GM20000 (cell line): ENCODE measurements at places on chromosomes 4 and X.

DNA sequence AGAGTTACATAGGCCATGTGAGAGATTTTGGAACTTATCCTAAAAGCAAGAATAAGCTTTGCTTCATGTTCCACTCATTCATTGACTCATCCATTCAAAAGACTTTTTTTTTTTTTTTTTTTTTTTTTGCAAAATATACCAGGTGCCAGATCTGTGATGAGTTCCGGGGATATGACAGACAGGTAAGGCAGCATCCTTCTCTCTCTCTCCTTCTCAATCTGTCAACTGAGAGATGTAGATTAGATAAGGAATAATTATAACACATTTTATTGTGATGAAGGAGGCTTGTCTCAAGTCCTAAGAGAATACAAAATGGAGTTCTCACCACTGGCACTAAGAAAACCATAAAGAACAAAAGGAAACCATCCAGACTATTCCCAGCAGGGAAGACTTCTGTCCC, 190.2 kb upstream of the CPEB2 start:
- no peak for DNase-seq

DNA sequence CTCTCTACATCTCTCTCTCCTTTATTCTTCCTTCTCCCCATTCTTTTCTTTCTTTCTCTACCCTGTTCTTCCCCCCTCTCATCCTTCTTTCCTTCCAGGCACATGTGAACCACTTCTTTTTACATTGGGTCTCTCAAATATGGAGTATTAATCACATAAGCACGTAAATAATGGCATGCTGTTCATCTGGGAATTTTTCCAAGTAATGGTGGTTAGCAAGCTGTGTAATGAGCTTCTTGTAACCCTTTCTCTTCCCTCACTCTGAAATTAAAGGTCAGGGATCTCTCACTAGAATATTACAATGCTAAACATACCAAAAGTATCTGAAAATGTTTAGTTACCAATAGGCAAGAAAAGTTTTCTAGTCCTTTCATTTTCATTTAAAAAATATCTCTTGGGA, 239.9 kb upstream of the TEX13A start:
- DNase-seq, result no peak

DNA sequence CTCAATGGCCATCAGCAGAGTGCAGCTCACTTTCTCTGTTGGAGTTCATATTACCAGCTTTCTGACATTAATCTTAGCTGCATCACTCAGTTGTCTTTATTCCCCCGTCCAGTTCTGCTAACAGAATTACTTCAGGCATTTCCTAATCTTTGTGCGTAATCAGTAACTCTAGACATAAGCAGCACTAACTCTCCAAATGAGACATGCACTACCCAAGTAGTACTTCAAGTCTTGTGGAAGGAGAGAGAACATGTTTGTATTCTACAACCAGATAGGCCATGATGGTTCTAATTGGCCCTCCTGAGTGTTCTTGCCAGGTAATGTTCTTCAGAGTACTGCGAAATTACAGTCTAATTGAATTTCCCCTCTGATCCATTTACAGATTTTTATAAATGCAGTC, 448.5 kb upstream of the RPS6KA3 start:
- no peak for DNase-seq

DNA sequence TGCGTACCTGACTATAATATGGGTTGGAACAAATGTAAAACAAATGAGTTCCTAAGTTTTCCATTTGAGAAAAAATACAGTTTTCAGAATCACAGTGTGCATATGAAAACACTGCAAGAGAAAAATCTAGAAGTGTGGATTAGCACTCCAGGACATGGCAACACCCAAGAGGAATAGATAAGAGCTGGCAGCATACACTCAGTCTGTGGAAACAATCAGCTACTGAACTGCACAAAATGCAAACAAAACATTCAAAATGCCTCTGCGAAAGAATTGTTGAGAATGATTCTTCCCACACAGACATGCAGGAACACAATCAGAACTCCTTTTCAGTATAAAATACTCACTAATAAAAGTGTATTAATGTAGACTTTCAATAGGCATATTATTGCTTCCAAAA, 39.9 kb downstream of the ATP8A1 start:
- DNase-seq, result no peak

DNA sequence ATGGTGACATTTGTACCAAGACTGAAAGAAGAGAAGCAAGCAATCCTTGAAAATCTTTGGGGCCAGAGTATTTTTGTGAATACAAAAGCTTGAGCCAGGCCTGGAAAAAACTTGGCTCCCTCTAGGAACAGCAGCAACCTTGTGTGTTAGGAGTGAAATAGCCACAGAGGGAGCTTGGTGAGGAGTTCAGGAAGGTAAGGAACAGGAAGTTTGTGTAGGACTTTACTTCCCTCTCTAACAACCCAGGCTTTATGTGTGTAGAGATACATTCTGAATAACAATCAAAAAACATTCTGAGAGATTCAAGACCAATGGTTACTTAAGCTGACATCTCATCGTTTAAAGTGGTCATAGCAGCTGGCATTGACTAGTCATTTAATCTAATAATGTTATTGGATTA, 668.5 kb downstream of the PCDH18 start:
- DNase-seq, result no peak

DNA sequence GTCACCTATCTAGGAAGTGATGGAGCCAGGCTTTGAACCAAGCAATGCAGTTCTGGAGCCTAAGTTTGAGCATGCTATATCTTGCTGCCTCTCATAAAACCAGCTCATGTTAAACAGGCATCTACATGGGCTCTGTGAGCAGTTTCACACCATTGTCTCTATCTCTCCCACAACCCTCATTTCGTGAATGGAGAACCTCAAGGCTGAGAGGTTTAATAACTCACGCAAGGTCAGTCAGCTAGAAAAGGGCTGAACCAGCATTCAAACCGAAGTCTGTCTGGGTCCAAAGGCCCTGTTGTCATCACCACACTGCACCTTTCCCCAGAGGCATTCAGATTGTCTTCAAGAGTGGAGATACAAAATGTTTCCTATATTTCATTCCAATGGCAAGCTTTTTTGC, 369.2 kb downstream of the MID1IP1 start:
- DNase-seq, result no peak

DNA sequence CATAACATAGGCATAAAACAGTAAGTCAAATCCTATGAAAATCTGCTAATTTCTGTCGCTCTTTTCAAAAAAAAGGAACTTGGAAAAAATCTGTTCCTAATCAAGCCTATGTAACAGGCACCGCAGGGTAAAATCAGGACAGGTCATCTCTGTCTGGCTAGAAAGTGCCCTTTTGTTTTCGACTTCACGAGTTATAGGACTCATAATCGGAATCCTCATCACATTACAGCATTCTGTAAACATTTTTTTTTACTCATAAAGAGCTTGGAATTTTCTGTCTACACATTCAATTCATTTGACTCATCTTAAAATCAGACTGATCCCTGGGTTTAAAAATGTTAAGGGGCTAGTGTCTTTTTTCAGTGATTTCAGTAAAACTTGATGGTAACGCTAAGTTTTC, 181.7 kb upstream of the TBC1D9 start:
- DNase-seq, result no peak

DNA sequence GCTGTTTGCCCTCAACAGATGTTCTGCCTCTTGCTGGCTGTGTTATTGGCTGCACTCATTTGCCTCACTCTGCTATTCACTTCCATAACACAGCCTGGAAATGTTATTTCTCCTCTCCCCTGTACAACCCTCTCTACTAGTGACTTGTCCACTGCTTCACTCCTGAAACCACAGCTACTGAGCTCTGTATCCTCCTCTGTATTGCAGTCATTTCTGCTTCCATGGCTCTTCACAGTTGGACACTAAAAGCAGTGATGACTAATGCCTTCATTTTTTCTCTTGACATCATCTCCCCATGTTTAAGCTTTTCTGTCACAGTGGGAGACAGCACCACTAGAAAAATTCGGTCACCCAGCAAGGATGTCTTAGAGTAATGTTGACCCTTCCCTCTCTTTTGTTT, 123.0 kb upstream of the PPP1R2C start:
- DNase-seq, result no peak

DNA sequence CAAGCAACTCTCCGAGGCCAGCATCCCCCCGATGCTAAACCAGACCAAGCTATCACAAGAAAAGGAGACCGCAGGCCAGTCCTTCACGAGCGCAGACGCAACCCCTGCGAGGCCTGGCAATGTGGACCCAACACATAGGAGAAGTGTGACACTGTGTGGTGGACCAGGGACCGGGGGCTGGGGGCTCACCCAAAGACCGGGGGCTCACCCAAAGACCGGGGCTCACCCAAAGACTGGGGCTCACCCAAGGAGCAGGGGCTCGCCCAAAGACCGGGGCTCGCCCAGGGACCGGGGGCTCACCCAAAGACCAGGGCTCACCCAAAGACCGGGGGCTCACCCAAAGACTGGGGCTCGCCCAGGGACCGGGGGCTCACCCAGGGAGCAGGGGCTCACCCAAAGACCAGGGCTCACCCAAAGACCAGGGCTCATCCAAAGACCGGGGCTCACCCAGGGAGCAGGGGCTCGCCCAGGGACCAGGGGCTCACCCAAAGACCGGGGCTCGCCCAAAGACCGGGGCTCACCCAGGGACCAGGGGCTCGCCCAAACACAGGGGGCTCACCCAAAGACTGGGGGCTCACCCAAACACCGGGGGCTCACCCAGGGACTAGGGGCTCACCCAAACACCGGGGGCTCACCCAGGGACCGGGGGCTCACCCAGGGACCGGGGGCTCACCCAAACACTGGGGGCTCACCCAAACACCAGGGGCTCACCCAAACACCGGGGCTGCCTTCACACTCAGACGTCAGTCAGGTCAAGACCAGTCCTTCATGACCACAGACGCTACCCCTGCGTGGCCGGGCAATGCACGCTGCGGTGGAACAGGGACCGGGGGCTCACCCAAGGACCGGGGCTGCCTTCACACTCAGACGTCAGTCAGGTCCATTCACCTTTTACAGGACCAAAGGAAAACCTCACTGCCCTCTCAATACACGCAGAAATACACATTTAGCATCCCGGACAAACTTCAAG, 32.9 kb downstream of the PPP2R3B start:
- DNase-seq, result no peak

DNA sequence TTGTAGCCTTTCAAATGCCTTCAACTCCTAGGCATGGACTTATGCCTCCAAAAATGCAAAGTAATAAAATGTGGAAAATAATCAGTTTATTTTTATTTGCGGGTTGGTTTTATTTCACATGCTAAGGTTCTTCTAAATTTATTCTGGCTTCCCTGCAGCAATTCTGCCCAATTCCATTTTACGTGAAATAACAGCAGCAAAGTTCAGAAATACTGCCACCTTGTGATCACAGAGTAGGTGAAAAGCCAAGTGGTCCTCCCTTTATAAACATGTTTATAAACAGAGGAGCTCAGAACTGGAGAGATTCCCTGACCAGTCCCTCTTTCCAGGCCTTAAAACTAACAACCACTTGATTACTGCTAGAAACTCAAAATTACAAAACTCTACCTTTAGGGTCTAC, 14.7 kb upstream of the DCHS2 start:
- DNase-seq, result peak; percentile 42

DNA sequence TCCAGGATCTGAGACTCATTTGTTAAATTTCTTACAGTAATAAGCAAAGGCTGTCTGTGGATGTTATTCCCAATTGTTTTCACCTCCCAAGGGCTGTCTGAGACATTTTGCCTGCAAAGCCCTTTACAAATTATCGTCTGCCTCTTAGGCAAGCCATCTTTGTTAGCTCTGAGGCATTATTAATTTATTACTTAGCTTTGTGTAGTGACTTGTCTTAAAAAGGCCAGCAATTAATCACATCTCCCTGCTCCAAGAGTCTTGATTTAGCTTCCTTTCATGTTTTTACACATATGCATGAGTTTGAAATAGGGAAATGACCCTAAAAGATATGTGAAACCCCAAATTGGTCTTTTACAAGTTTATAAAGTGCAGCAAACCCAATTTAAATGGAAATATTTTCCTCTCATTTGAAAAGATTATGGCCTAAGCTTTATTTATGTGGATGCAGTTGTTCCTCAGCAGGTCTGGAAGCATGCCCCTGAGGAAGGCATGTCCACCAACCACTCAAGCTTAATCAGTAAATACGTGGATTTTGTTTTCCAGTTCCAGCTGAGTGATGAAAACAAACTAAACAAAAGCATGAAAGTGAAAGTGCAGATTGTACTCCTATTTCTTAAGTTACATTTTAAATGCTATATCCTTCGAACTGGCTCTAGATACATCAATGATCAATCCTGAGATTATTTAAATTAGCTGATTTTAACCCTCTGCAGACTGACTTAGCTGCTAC, 173.6 kb upstream of the LNX1 start:
- DNase-seq, result no peak

- no peak for DNase-seq
These were observed 6.3 kb downstream of the IL15 start for GRCh38 chr4:141642711-141643110.

- peak; percentile 3 for DNase-seq
These were observed 241.8 kb downstream of the GALNTL6 start for GRCh38 chr4:172055046-172055445.

DNA sequence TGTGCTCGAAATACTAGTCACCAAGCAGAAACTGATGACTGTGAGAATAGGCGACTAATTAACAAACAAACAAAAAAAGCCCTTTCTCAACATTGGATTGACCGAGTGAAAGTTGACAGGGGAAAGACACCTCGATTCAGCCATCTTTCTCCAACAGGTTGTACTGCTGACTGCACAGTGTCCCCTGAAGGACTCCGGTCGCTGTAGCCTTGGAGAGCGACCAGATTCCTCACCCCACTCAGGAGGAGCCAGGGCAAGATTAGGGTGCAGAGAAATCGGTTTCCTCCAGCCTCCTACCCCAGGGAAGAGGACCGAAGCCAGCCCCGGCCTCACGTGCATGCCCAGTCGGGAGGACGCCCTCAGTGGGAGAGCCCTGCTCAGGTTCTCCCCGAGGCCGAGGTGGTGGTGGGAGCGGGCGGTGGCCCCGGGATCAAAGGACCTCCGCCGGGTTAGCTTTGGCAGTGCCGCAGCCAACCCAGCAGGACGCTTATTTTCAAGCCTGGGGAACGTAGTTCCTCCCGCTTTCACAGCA, 1.1 kb upstream of the RAP1GDS1 start:
- DNase-seq, result no peak

- DNase-seq, result no peak
These were observed 85.1 kb upstream of the ZCCHC13 start for GRCh38 chrX:74218895-74219294.

GRCh38 chrX:138014577-138014976, 448.6 kb downstream of the ZIC3 start:
- no peak for DNase-seq

DNA sequence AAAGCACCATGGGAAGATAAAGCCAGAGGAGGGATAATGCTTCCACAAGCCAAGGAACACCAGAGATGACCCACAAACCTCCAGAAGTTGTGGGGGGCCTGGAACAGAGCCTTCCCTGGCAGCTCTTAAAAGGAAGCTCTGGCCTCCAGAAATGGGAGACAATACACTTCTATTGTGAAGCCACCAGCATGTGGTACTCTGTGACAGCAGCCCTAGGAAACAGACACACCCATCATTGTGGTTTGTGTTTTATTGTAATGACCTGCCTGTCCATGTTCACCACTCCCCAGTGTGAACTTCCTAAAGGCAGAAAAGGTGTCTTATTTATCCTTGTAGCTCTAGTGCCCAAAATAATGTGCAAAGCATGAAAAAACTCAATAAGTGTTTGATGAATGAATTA, 264.1 kb upstream of the GATB start:
- DNase-seq, result no peak

GRCh38 chrX:67673741-67674274, 130.0 kb downstream of the AR start:
- DNase-seq, result no peak
